ENCODE measurements at places on chromosomes 4 and X.

DNA sequence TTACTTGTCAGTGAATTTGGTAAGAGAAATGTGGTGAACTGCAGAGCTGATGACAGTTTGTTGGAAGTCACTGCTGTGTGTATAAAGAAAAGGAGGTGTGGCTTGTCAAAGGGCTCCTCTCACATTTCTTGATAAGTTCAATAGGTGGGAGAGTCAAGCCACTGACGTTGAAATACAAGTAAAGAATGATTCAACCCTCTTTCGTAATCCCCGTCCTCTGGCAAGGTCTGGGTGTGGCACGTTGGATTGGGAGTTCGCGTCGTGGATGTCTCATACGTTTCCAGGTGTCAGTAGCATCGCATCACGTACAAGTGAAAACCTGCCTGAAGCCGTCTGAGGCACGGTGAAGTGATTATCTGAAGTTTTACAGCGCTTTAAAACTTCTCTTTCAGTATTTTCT lies 76.4 kb downstream of the EGF start:
- no peak for DNase-seq

GRCh38 chrX:1529756-1530155 lies 7.2 kb downstream of the P2RY8 start:
- DNase-seq, result no peak

DNA sequence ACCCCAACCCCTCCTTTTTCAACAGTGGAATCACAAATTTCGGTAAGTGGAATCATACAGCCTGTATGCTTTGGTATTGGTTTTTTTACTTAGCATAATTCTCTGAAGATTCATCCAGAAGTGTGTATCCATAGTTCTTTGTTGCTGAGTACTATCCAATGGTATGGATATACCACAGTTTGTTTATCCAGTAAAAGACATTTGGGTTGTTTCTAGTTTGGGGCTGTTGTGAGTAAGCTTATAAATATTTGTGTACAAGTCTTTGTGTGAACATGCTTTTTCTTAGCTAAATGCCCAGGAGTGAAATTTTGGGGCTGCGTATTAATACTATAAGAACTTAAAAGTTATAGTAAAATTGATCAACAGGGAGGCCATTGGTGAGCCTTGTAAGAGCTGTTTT lies 57.5 kb upstream of the GC start:
- no peak for DNase-seq

DNA sequence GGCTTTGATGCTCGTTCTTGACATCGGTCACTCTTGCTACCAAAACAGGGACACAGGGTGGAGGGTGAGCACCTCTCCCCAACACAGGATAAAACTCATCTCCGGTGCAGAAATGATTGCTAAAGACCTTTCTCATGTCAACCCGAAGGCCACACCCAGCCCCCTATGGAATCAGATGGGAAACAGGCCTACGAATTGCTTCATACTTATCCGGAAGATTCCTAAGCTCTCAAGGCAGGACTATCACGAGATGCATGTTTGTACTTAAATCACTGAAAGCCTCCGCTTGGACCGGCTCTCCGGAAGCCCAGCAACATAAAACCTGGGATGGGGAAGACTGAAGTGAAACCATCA lies 74.9 kb downstream of the MTMR1 start:
- DNase-seq, result no peak

DNA sequence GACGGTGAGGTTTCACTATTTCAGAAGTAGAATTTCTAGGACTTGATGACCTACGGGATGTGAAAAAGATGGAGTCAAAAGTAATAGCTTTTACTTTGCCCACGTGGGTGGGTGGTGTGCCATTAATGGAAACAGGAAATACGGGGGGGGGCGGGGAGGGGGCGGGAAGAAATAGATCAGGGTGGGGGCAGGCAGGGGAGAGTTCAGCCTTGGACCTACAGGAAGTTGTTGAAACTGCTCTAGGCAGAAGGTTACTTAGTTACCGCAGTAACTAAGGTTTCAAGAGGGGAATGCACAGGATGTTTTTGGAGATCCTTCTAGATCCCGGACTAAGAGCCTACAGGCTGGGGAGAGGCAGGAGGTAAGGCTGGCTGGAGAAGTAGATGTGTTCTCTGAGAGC lies 3.6 kb upstream of the FHL1 start:
- DNase-seq, result no peak
